Stimulated activated CD4-positive, alpha-beta T cell treated with anti-CD3 and anti-CD28 coated beads, TNF-alpha, amount 100 ng/mL, for 48 hours (primary cell): ENCODE measurements at places on chromosomes 2 and 18.
A peak's percentile ranks its signal among the peaks of the same experiment; 100 is the strongest.

- DNase-seq, result no peak
Measured at GRCh38 chr2:73253901-73254300, 19.8 kb downstream of the CCT7 start.

GRCh38 chr2:158701101-158701500, 94.0 kb upstream of the DAPL1 start:
- no peak for DNase-seq

GRCh38 chr2:41954304-41955291, 93.2 kb upstream of the PKDCC start:
- no peak for DNase-seq

DNA sequence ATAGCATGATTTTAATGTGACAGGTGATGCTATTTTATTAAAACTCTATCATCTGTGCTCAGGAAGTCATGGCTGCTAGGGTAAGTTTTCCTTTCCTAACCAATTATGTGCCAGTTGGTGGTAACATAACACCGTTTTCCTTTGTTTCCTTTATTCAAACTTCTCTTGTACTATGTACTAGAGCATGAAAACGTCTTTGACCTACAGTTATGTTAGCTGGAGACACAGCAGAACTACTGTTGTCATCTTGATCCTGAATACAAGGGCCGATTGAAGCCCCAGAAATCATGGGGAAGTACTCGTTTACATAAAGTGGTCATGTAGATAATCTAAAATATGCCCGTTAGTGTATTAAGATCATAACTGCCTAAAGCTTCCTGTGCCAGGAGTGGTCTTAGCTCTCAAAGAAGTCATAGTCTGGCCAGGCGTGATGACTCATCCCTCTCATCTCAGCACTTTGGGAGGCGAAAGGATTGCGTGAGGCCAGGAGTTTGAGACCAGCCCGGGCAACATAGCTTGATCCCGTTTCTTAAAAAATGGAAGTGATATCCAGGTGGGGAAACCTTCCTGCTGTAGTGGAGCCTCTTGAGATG, 20.5 kb downstream of the NEDD4L start:
- no peak for DNase-seq

DNA sequence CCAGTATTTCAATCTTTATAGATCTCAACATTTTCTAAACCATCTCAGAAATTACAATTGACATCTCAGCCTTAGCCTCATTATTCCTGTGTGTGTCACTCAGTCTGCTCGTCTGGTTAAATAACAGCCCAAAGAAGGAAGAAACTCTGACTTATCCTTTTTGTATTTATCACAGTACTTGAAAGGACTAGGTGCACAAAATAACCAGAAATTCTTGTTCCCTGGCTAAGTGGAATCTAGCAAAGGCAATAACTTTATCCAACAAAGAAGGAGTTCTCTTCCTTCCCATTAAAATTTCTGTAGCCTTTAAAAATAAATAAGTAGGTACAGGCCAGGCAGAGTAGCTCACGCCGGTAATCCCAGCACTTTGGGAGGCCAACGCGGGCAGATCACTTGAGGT, 139.9 kb upstream of the PID1 start:
- no peak for DNase-seq

- no peak for DNase-seq
Measured at GRCh38 chr2:168663993-168664392, 138.4 kb upstream of the NOSTRIN start.

DNA sequence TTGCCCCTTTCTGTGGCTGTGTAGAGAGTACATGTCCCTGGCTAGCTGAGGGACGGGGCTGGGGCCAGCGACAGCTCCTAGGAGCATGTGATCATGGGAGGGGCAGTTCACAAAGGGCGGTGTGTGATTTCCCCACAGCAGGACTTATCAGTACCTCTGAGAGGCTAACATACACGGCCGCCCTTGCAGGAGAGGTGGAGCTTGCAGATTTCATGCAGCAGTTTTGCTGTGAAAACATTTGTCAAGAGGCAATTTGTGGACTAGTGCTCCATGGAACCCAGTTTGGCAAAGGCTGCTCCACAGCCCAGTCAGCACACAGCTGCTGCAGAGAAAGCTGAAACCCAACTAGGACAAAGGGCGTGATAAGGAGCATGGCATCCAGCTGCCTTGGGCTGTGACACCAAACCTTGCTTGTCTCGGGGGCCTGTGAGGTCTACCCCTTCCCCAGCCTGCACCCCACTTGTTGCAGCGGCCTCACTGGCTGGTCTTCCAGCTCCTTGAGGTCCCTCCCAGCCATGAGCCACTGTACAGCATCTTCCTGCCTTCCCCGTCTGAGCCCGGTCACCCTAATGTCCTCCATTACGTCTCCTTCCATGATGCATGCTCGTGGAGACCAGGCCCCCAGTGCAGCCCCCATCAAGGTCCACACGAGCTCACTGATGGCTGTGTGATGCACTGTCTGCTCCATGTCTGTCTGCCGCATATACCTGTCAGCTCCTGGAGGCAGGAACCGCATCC, 121.4 kb upstream of the HDAC4 start:
- DNase-seq, result no peak

DNA sequence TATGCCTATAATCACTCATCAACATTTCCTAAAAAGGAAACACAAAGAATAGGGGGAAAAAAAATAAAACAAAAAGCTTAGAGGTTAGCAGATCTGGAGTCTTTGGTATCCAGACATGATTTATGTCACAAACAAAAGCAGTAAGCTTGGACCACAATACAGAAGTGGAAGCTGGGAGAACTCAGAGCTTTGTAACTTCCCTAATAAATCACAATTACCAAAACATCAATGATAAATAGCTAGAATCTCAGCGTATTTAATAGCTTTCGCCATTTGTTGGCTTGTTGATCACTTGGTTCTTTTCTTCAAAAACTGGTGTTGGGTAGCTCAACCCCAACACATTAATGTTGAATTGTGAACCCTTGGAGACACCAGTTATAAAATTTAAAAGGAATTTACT, 392.5 kb downstream of the IRS1 start:
- DNase-seq, result no peak

DNA sequence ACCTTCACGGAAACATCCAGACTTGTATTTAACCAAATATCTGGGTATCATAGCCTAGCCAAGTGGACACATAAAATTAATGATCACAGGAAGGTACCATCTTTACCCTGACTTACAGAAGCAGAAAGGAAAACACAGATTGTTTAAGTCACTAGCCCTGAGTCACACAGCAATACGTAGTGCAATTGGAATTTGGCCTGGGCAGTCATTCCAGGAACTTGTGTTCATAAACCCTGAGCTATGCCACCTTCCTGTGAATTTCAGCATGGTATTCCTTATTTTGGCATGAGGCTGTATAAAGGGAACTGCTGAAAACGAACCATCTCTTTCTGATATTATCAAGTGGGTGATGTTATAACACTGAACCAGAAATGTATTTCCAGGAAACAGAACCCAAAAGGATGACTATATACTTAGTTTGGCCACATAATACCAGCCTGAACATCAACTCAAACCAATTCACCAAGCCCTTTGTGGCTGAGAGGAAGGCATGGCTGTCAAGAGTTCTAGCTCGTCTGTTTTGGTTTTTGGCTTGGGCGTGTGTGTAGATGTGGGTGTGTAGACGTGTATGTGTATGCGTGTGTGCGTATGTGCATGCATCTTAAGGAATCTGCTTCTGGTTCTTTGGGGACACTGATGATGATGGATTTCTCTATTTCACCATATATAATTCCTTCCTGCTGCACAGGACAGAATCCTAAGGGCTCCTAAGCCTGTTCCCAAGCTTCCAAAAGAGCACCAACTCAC, 533.4 kb upstream of the ID2 start:
- no peak for DNase-seq

DNA sequence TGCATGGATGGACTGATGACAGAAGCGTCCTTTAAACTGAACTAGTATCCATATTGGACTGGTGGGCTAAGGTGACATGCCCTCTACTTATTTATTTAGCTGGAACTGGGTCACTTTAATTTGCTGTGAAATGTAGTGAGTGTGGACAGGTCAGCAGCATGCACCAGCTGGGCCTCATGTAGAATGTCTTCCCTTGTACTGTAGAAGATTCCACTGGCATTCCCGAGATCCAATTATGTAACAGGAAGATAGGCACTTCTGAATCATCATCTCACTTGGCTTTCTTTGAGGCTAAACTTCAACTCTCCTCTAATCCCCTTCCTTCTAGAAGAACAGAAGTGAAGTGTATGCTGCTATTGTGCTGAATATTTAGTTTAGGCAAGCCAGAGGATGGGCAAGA, 296.2 kb downstream of the SLC8A1 start:
- DNase-seq, result no peak

- DNase-seq, result no peak
Measured at GRCh38 chr2:38818565-38818964, 40.6 kb downstream of the GEMIN6 start.

DNA sequence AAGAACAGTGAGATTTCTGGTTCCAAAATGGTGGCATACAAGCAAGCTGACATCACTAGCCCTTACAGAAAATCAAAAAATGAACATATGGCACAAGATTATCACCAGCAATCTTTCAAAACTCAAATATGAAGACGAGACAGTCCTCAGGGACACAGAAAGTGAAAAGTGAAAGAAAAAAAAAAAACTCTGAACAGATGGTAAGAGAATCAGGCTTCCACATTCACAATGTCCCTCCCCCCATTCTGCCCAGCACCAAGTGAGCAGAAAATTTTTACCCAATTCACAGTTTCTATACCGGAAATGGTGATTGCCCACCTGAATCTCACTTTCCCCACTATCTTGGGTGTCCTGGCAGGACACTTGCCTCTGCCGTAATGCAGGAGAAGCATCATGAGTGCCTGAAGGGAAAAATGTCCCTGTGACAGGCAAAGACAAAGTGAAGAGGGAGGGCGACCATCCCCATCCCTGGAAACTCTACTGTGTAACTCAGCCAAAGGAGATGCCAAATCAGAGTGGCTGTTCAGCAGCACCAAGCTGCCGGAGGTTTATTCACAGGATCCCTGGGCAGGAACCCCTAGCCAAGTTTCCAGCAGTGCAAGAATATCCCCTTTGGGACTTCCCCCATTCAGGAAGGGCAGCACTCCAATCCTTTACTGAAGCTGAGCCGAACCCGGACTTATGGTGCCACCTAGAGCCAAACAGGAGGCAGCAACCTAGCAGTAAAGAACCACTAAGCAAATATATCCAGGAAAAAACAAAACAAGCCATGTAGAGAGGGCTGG, 312.2 kb downstream of the LRATD1 start:
- no peak for DNase-seq

DNA sequence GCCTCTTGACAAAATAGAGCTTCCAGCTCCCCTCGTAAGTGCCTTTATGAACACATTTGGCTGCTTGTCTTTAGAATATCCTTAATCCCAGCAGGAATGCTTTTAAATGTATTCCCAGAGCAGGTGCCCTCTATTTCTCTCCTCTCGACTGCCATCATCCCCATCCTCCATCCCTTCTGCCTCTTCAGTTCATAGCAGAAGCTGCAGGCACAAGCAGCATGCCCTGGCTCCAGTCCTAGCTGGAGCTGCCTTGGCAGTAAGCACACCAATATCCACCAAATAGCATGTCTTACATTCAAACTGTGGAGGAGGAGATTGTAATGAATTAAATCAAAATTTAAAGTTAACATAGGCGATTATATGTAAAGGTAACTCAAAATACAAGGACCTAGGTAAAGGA, 891.3 kb upstream of the SLC39A10 start:
- DNase-seq, result no peak

GRCh38 chr2:48347712-48348111, 182.2 kb upstream of the STON1 start:
- no peak for DNase-seq

GRCh38 chr18:5508821-5509220, 35.0 kb downstream of the EPB41L3 start:
- no peak for DNase-seq

DNA sequence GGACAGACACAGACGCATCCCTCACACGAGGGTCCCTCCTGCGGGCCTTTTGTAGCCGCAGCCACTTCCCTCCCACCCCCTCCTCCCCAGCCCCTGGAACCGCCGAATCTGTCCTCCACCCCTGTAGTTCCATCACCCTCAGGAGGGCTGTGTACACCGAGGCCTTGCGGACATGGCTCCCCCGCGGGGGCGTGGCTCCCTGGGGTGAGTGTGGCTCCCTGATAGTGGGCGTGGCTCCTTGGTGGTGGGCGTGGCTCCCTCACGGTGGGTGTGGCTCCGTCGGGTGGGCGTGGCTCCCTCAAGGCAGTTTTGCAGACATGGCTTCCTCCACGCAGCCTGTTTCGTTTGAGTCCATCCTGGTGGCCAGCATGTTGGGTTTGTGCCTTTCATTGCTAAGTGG, 420.7 kb upstream of the SALL3 start:
- no peak for DNase-seq

DNA sequence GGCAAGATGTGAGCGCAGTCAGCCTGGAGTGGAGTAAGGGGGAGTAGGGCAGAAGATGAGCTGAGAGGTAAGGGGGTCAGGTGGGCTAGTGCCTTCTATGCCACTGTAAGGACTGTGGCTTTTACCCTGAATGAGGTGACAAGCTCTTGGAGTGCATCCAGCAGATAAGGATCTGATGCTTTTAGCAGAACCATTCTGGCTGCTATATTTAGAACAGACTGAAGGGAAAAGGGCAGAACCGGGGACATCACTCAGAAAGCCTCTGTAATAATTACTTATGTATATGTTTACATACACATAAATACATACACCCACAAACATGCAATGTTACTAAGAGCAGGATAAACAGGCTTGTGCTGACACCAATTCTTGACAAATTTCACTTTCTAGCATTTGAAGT, 124.8 kb downstream of the DTNB start:
- DNase-seq, result no peak

DNA sequence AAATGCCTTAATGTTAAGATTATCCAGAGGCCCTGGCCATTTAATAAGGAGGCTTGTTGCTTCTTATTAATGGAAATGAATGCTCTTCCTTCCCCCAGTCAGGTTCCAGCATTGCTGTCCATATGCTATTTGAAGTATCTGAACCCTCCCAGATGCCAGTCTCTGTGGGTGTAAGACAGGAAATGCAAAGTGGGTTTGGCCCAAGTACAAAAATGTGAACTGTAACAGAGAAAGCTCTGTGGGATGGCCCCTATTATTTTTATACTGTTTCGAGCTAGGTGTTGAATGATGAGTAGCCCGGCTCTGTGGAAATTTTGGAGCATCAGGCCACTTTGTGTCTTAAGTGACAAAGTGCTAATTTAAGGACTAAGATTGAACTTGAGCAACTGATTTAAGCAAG, 141.0 kb downstream of the UXS1 start:
- DNase-seq, result no peak

- no peak for DNase-seq
Measured at GRCh38 chr2:77567723-77568122, 45.5 kb upstream of the LRRTM4 start.

- peak; percentile 32 for DNase-seq
Measured at GRCh38 chr18:77223221-77223639, 26.4 kb upstream of the GALR1 start.

- DNase-seq, result no peak
Measured at GRCh38 chr2:157725846-157726245, 97.2 kb upstream of the ACVR1C start.
